ENCODE measurements at places on chromosomes 1 and 21.
A peak's percentile ranks its signal among the peaks of the same experiment; 100 is the strongest.

- DNase-seq: no peak
Observed at GRCh38 chr1:205766038-205766437, 9.2 kb downstream of the RAB29 start.

- DNase-seq: peak; percentile 71
Observed at GRCh38 chr1:181159451-181160140, 71.1 kb downstream of the IER5 start.

DNA sequence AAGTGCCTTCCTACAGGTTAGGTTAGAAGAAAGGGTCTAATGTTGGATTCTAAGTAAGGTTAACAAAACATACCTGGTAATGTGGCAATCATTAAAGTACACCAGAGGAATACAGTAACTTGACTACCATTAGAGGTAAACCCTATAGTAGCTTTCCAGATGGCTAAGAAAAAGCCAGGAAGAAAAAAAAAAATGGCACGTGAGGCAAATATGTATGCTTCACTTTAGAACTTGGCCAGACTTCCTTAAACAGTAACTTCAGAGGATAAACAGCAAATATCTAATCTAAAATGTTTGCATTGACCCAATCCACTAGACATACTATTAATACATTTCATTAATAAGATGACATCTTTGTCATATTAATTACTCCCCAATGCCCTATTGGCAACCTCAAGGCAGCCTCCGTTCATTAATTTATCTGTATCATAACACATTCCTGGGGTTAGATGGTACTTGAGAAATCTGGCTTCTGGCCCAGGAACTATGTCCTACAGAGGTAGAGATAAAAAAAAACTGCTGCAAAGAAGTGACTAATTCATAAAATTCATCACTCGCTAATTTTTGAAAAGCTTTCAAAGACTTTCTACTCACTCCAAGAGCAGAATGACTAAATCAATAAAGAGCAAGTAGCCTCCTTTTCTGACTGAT, 5.8 kb downstream of the DCAF8 start:
- DNase-seq: no peak

DNA sequence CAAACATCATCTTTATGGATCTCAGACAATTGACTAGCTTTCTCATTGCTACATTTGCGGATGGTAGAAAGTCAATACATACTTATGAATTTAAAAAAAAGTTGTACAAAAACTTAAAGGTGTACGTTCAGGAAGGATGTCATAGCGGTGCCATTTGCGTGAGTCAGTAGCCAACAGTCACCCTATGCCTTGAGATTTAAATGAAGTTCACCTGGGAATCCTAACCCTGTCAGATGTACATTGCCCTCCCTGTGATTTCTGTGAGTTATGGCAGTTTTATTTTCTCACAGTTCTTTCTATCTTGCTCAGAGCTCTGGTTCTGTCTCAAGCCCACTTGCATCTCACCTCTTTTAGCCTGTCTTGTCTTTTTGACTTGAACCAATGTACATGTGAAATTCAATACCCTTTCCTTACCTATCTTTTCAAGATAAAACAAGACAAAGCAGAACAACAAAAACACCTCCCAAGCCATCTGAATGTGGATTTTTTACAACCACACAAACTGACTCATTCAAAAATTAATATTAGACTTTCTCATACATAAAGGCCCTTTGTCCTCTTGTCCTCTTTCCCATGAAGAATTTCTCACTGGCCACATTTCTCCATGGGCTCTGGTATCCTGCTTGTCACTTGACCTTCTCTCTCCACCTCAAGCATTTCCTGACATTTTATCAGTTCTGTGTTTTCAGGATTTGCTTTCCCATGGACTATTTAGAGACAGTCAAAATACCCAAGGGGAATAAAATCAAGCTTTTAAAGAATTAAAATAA, 25.3 kb upstream of the ZNF697 start:
- DNase-seq: no peak

DNA sequence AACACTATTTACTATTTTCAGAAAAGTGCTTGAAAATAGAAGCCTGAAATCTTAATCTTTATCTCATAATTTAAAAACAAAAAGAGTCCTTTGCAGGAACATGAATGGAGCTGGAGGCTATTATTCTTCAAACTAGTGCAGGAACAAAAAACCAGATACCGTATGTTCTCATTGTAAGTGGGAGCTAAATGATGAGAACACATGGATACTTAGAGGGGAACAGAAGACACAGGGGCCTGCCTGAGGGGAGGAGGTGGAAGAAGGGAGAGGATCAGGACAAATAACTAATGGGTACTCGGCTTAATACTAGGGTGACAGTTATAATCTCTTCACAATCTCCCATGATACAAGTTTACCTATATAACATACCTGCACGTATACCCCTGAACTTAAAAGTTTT, 176.3 kb downstream of the SDCCAG8 start:
- DNase-seq: no peak

DNA sequence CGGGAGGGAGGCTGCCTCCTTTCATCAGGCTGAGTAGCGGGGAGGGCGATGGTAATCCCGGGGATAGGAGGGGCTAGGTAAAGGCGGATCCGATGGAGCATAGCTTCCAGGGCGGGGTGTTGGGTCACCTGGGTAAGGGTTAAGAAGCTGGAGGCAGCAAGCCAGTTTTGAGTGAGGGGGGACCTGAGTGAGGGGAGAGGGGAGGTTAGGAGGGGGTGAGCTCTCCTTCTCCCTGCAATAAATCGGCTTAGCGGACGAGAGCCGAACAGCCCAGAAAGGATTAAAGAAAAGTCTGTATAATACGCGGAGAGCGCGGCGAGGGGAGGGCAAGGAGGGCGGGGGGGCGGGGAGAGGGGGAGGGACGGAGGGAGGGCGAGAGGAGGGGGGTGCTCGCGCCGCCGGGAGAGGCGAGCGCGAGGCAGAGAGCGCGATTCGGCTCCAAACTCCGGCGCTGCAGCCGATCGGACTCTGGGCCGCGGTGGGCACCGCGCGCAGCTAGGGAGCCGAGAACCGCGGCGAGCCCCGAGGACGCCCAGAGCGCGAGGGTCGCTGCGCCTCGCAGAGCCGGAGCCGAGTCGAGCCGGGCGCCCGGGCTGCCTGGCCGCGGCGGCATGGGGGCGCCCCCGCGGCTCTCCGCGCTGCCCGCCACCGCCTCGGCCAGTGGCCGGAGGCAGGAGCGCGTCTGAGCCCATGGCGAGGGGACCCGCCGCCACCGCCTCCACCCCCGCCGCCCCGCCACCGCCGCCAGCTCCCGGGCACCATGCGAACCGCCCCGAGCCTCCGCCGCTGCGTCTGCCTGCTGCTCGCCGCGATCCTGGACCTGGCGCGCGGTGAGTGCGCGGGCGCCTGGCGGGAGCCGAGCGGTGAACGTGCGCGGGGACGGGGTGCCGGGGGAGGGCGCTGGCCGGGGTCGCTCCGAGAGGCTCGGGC, at the start of gene IGSF21:
Gene IGSF21, plus strand, starts transcription at position 430 of the 930 bp plus-strand sequence. Its CDS starts 331 bp downstream, at position 761.
- DNase-seq: no peak

GRCh38 chr1:21863981-21864380, 51.9 kb downstream of the LDLRAD2 start:
- DNase-seq: no peak

DNA sequence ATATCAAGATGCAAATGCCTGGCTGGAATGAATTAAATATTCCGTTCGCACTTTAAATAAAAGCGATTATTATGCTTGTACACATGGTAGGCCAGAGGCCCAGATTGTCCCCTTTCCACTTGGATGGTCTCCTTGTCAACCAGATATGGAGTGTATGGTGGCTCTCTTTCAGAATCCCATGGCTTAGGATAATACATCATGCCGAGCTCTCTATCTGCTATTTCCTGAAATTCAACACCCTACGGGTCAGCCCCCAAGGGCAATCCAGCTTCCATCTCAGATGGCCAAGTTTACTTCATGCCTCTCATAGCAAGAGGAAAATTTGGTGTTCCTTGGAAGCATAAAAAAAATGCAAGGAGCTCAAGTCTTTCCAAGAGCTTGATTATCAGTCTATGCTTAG, 25.4 kb upstream of the FMO1 start:
- no peak for DNase-seq

GRCh38 chr21:26593800-26594199, 20.7 kb upstream of the CYYR1 start:
- DNase-seq: no peak

DNA sequence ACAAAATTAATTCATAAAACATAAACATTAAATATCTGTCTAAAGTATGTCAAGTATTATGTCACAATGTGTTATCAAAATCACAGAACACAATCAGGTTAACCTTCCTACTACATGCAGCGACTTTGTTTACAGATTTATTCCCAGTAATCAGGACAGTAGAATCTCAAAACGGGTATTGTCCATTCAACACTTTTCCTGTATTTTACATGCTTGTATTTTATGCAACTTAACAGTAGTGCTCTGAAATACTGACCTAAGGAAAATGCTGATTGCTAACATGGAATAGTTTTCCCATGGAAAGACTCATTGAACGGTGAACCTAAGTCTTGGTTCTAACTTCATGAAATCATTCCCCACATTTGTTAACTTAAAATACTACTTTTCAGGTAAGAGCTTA, 2.3 kb downstream of the SERBP1 start:
- DNase-seq: no peak

GRCh38 chr1:202221911-202222909, 28.6 kb downstream of the LGR6 start:
- no peak for DNase-seq

DNA sequence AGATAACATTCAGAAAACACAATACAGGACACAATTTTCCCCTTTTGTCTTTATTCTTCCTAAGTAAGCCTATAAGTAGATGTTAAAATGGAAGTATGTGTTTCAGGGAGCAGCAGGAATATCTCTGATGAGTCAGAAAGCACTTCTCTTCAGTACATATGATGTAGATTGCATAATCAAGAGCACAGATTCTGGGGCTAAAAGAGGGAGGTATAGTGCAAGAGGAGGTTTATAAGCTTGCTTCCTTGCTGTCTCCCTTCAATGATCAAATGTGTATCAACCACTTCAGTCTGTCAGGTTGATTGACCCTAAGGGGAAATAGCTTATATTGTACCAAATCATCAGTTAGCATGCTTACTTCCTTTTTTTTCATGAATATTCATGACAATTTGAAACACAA, 822.8 kb downstream of the BRINP3 start:
- DNase-seq: no peak

DNA sequence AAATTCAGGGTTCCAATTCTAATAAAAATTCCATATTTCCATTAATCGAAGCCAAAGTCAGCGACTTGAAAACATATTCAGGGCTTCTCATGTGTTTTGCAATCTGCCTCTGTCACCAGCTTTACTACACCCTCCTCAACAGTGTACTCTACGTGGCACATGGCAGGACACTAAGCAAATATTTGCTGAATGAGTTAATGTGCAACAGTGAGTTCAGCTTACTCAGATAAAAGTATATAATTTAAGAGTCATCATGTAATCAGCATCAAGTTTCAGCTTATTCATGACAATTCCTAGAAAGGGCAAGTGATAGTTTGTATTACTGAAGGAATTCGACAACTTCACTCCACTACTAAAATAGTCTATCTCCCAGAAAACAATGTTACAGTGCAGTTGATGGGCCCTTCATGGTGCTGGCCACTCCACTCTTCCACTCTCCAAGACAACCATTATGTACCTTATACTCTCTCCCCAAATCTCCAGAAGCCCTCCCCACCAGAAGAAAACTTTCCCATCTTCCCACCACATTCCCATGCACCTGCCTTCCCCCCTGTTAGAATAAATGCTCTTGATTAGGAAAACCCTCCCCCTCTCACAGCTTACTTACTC, 97.3 kb downstream of the TTLL7 start:
- no peak for DNase-seq

DNA sequence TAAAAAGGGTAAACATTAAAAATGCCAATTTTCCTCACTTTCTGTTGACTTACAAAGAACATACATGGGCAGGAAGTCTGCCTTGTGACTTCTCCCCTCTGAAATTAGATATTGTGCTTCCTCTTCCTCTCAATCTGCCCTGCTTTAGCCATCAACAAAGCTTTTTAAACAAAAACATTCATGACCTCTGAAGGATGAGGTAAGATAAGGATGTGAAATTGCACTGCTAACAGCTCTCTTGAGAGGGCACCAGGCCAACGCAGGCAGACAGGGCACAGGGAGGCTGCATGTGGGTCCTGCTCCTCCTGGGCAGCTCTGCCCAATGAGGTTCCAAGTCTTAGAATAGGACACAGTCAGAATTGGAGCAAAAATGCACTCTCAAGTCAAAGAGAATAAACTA, 62.1 kb downstream of the DEGS1 start:
- peak; percentile 10 for DNase-seq

DNA sequence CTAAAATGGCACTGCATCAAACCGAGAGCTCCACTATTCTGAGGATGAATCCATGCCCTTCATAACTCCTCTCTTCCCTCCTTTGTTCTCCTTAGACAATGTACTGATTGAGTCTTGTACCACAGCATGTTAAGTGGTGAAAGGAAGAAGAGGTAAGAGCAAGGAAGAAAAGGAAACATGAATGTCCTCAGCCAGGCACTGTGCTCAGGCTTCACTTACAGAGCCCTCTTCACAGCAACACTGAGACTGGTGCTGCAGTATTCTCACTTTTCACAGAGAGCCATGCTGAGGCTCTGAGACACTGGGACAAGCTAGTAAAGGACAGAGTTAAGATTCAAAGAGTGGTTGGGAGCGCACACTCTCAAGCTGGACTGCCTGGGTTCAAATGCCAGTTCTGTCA, 143.5 kb downstream of the AKT3 start:
- no peak for DNase-seq

DNA sequence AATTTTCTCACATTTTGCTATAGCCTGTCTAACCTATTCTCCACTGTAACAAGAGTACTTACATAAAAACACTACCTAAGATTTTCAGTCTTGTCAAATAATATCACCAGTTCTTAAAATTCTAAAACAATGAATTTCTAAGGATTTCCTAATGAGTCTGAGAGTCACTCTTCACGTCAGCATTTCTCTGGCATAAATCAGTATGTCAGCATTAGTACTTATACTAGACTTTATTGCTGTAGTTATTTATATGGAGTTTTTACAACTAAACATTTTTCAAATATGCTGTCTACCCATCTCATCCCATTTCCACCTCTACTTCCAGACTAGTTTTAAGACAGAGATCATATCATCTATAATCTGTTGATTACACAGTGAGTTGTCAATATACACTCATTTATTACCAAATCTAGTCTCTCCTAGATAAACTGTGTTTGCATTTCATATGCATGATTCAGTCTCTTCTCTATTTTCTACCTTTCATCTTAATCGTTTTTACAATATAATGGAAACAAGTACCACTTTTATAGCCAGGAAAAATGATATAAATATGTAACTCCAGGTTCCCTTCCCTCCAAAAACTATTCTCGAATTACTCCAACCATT, 32.8 kb downstream of the LIN9 start:
- no peak for DNase-seq

Measured in CD4-positive, alpha-beta T cell treated with Interleukin-2 at 100 ng/mL for 4 hours (primary cell).